Fibroblast of the aortic adventitia (primary cell): ENCODE measurements at places on chromosomes 1 and 21. TPM values are rescaled to one million over a fixed set of nuclear protein-coding genes. Genes with fewer than 3 reads are reported as not detected.
A peak's percentile ranks its signal among the peaks of the same experiment; 100 is the strongest.

The NUDT17 gene
- total RNA-seq: 5.2 and 8.3 TPM in 2 replicates

The TNFRSF8 gene
- 0.09 and 15.4 TPM in 2 replicates for total RNA-seq

The ARMH1 gene
- total RNA-seq: 0.41 and 1.7 TPM in 2 replicates

The GBP6 gene
- not detected in 2 replicates for total RNA-seq

The PLA2G2A gene
- total RNA-seq: 0.27 TPM in 1 of 2 replicates, not detected in the other

The SPATA1 gene
- 0.41 and 3.0 TPM in 2 replicates for total RNA-seq

The LHX8 gene
- 0.09 TPM in 1 of 2 replicates, not detected in the other for total RNA-seq

The VSIG8 gene
- not detected in 2 replicates for total RNA-seq

The CD2 gene
- total RNA-seq: 0.65 TPM in 1 of 2 replicates, not detected in the other

The LCE1E gene
- total RNA-seq: not detected in 2 replicates

The COL11A1 gene
- total RNA-seq: 0.45 and 49.6 TPM in 2 replicates

The KCNA2 gene
- not detected in 2 replicates for total RNA-seq

The AGL gene
- total RNA-seq: 17.3 and 19.1 TPM in 2 replicates

The CDA gene
- 0.27 TPM in 1 of 2 replicates, not detected in the other for total RNA-seq

The MAP10 gene
- total RNA-seq: 1.5 and 1.9 TPM in 2 replicates

The ARHGAP30 gene
- not detected in 2 replicates for total RNA-seq

DNA sequence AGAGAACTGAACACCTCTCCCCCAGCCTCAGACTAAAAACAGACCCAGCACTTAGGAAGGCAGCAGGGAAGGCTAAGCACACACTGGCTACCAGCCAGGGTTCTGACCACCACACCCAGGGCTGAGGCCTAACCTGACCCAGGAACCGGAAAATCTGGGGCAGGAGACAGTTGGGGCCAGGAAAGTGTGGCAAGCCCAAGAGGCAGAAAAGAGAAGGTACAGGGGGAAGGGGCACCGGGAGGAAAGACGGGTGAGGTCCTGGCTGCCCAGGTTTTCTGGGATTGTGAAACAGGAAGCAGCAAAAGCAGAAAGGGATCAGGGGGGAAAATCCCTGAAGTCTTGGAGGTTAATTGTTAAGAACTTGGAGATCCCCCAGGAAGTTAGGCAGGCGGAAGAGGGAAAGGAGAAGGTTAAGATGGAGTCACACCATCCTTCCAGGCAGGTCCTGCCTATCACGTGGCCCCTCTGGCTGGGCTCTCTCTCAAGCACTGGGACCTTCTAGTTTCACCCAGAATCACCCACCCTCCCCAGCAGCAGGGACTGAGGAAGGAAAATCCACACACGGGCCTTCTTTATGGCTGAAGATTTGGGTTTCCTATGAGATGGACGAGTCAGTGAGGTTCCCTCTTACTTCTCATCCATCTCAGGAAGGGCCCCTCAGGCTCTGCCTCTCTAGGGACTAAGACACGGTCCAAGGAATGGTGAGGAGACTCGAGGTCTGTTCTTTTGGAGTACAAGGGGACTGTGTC, 2.6 kb downstream of the HDGF start:
- DNase-seq: peak; percentile 72

DNA sequence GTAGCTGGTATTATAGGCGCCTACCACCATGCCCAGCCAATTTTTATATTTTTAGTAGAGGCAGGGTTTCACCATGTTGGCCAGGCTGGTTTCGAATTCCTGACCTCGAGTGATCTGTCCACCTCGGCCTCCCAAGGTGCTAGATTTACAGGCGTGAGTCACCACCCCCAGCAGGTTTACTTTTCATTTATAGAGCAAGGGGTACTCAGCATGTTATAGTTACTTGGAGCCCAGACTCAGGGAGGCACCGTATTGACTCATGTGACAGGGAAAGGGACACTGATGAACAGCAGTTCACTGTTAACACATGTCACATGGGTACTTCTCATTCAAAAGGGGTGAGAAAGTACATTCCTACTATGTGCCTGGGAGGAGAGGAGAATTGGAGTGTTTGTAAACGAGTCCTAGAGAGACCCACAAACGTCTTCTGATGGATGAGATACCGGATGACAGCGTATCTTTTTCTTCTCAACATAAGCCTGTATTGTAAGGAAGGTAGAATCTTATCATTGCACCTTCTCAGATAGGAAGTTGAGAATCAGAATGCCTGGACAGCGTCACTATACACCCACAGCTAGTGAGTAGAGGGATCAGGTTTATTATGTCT, 510.0 kb downstream of the USP25 start:
- DNase-seq: no peak

- peak; percentile 48 for DNase-seq
Measured at GRCh38 chr1:40450495-40451237, 390 bp downstream of the ZFP69B start.

GRCh38 chr1:231045286-231045685, 5.2 kb upstream of the FAM89A start:
- no peak for DNase-seq

DNA sequence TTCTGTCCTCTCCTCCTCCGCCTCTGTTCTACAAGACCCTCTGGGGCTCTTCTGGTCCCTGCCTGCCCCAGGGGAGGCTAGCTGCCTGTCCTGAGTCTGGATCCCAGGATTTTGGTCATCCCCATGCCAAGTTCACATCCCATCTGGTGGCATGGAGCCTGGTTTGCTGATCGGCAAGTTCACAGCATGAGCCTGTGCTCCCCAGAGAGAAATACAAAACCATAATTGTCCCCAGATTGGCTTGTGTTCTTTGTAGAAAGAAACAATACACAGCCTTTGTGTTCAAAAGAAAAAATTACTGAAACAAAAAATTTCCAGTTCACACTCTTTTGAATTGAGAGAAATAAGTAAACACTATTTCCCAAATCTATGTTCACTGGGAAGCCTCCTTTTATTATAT, 149.4 kb upstream of the ZC3H12A start:
- no peak for DNase-seq

GRCh38 chr1:213582976-213583567, 404.7 kb upstream of the PROX1 start:
- DNase-seq: no peak

- no peak for DNase-seq
Measured at GRCh38 chr1:22121421-22121911, 21.4 kb downstream of the WNT4 start.

DNA sequence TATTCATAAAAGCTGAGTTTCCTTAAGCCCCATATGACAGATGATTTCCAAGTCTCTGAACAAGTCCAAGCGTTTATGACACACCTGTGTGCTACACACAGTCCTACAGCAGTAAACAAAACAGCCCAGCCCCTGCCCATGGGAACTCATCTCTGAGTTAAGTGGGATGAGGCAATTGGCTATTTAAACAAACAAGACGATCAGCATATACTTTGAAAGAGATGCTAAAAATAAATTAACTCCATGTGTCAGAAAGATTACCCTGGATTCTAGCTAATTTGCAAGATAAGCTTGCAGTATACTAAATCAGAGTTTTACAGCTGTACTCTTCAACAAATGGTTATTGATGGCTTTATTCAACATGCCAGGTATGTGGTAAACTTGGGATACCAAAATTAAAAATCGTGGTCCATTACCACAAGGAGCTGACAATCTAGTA, 7.0 kb downstream of the PSMG1 start:
- no peak for DNase-seq

GRCh38 chr1:16212251-16212961, at the start of gene ARHGEF19:
TSS of gene ARHGEF19 (minus strand) at chr1:16212652. CDS start at chr1:16209054, 3,598 bp downstream.
- DNase-seq: no peak

GRCh38 chr1:41474490-41475271, 9.8 kb downstream of the EDN2 start:
- DNase-seq: no peak

DNA sequence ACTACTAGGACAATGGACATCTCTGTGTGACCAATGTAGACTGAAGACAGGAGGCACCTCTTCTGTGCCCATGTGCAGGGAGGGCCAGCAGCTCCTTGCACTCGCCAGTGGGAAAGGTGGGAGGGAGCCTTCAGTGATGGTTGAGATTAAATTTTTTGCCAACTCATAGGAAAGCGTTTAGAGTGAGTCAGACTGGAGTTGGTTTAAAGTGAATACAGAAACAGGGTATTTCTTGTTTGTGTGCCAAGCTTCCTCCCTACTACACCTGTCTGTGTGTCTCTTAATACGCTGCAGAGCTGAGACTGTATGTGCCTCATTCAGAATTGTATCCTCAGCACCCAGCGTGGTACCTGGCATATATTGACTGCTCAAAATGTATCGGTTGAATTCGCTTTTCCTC, 13.5 kb upstream of the COL16A1 start:
- DNase-seq: peak; percentile 41

GRCh38 chr1:234782105-234782751, 172.2 kb upstream of the IRF2BP2 start:
- DNase-seq: no peak

GRCh38 chr1:17635811-17636210, 96.3 kb downstream of the ARHGEF10L start:
- no peak for DNase-seq

DNA sequence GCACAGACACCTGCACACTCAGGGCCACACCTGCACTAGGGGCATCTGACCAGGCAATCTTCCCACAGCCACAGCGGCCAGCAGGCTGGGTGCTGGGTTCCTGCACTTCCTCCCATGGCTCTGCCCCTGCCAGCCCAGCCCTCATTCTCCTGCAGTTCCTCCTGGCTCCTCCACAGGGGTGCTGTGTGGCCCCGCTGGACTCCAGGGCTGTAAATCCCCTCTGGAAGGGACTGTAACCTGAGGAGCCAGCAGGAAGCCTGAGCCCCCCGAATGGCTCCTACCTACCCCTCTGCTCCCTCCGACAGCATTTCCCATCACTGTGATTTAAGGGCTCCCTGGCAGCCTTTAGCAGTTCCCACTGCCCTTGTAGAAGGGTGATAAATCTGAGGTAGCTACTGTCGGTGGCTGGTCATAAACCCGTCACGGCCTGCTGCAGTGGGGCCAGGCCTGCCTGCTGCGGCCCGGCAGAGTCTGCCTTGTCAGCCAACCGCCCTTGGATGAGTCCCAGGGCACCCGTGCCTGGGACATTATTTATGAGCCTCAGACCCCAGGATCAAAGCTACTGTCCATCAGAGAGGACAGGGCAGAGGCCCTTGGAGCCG, 8.8 kb downstream of the UBL4B start:
- no peak for DNase-seq

DNA sequence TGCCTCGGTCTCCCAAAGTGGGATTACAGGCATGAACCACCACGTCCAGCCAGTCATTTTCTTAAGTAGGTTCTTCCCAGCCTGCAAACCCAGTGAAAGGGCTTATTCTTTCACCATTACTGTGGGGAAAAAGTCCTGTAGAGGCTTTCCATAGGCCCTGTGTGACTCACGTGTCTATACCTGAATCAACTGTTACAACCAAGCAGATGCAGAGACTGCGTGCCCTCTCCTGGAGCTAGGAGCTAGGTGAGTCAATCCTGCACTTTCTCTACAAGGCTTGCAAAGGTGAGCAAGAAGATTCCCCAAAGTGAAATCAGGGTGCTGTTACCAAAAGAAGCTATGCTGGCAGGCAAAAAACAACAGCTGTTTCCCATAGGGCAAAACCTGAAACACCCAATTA, 13.8 kb upstream of the MPZL1 start:
- no peak for DNase-seq

- peak; percentile 60 for DNase-seq
Measured at GRCh38 chr1:165895451-165895871, 68.0 kb downstream of the UCK2 start.

DNA sequence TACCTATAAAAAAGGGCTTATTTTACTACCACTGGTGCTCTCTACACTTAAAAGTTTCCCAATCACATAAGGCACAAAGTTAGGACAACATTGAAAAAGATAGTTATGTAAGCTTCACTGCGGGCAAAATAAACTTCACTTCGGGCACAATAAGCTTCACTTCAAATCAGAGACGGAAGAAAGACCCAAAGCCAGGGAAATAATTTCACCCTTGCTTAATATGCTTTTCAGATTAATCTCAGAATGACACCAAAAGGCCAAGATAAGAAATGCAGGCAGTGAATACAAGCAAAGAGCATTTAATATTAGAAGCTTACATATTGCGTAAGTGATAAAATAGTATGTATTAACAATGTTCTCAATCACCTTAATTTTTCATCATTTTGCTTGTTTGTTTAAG, 444.2 kb downstream of the SETD4 start:
- DNase-seq: peak; percentile 87

GRCh38 chr1:22296701-22297591, 154.0 kb upstream of the WNT4 start:
- DNase-seq: no peak

GRCh38 chr21:17371450-17371849, 141.4 kb upstream of the CXADR start:
- DNase-seq: peak; percentile 63

DNA sequence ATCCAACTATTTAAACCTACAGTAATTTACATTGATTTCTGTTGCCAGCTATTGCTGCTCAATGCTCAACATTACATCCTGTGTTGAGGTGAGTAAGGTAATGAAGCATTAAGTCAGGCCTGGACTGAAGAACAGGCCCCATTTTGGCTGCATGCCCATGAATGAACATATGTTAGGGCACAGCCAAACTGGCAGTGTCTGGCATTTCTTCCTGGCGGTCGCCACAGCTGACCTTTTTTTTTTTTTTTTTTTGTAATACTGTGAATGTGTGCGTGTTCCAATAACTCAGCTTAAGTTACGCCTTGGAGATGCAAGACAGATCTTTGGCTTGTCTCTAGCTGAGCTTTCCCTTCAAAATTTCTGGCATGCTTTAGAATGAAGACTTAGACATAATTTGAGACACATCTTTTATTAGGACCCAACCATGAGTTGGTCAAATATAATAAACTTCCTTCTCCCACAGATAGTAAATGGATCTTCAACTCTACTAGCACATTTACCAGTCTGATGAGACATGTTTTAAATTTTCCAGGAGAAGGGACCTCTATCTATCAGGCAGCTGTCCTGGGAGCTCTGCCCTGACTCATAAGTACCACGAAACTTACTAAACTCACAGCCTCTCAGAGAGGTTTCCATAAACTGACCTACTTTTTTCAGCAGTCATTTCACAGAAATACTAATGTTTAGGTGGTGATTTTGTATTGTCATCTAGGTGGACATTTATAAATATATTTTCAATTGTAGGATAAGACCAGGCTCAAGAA, 341.1 kb upstream of the RUNX1 start:
- DNase-seq: peak; percentile 45

- DNase-seq: no peak
Measured at GRCh38 chr1:228944296-228944695, 209.0 kb downstream of the RHOU start.

DNA sequence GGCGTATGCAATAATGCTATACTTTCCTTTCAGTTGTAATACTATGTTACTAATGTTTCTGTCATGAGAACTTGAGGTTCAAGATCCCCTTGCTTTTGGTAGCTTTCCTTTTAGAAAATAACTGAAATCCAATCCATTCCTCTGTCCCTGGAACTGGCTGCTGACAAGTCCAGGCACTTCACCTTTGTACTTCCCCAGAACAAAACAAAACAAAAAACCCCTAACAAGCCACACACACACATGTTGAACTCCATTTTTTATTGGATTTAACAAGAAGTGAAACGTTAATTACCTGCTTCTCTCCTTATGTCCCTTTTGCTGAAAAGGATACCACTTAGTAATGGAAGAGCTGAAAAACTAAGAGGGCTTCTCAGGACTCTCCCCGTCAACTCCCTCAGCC, 26.1 kb upstream of the SDC3 start:
- DNase-seq: no peak

DNA sequence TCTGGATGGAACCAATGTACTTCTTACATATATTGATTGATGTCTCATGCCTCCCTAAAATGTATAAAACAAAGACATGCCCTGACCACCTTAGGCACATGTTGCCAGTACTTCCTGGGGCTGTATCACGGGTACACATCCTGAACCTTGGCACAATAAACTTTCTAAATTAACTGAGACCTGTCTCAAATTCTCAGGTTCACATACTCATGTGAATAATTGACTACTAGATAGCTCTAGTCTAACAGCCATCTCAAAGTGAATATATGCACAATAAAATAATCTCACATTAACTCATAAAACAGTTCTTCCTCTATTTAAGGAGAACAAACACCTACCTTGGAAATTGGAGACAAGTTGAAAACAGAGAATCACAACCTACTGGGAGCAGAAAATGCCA, 5.6 kb downstream of the DNAI4 start:
- no peak for DNase-seq
